Epithelial cell of prostate (primary cell): ENCODE measurements at places on chromosomes 13 and 19.

GRCh38 chr13:27037571-27037970 lies 134.0 kb downstream of the USP12 start:
- no peak for DNase-seq

DNA sequence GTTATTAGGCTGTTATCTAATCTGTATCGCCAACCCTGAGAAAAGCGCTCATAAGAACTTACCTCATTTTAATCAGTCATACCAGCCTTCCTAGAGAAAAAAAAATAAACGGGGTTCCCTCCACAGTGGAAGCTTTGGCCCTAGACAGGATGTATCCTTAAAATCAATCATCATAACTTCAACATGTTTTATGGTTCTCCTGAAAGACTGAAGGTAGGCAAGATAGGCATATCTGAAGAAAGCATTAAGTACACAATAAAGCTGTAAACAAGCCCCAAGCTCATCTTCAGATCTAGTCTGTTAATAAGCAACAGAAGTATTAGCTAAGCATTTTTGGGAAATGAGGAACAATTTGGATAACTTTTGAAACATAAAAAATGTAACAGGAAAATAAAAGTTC lies 18.7 kb upstream of the SERP2 start:
- no peak for DNase-seq

GRCh38 chr19:53626976-53627375 lies 4.8 kb upstream of the DPRX start:
- DNase-seq = no peak

DNA sequence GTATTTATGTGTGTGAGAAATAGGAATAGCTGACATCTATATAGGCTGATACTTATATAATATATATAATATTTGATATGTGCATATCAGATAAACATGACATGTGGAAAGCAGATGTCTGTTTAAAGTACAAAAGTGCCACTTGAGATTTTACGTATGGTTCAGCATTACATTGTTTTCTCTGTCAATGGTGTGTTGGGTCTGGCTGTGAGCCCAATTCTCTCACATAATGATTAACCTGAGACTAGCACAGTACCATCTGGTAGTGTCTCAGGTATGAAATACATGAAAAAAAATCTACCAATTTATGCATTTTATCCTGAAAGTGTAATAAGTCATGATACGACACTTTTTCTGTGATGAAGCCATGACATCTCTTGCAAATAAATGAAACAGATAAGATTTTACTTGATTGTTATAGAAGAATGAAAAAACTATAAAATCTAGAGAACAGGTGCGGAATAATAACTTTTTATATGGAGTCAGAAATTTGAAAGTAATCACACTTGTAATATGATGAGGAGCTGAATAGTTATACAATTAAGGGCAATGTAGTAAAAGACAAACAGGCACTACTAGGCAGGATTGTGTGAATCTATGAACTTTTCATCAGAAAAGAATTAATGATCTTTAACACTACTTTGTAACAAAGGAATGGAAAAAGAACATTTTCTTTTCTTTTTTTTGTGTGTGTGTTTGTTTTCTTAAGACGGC lies 1405.0 kb downstream of the OLFM4 start:
- no peak for DNase-seq

GRCh38 chr19:51607077-51607476 lies 23.1 kb downstream of the SIGLEC5 start:
- DNase-seq = no peak

- no peak for DNase-seq
Observed at GRCh38 chr13:30303269-30303668, 4.1 kb downstream of the KATNAL1 start.
